ENCODE measurements at places on chromosomes 3 and 15.

DNA sequence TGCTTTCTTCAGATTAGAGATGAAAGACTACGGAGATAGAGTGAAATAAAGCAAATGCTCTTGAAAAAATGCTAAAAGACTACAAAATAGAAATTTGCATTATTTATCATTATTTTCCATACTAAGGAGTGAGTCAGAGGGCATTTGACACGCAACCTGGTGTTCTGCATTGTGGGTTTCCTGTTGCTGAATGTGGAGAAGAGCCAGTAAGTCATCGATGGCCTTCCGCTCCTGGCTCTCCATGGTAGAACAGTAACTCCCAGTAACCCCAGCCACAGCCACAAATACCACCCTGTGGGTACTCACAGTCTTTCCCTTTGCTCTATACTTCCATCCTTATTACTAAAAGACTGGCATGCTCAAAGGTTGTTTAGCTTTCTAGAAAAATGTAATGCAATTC, 61.5 kb downstream of the CGGBP1 start:
- peak; percentile 44 for DNase-seq

- no peak for DNase-seq
These were observed 98.0 kb upstream of the SLC25A36 start for GRCh38 chr3:140843656-140844055.

- no peak for DNase-seq
These were observed 5.2 kb downstream of the SNRK start for GRCh38 chr3:43291546-43291945.

GRCh38 chr3:119346076-119346496, 51.9 kb downstream of the ARHGAP31 start:
- no peak for DNase-seq

- no peak for DNase-seq
These were observed 286.2 kb upstream of the UBE2E1 start for GRCh38 chr3:23519314-23520208.
